SK-N-SH (cell line): ENCODE measurements at places on chromosomes 5 and 9. TPM values are rescaled to one million over a fixed set of nuclear protein-coding genes. Genes with fewer than 3 reads are reported as not detected.

GRCh38 chr5:23507278-23507685 lies at the start of gene PRDM9:
PRDM9 (plus strand) TSS chr5:23507609; CDS start chr5:23509034, 1,425 bp downstream.
- no peak within 1 kb of the TSS for H3K27ac ChIP-seq
- H3K27me3 ChIP-seq, result peaks cover 7% of the 10 kb centered on the region; the same call in 1 of the 2 replicates
- H3K4me1 ChIP-seq, result no peaks in the 10 kb centered on the region
- H3K4me3 ChIP-seq, result peak within 1 kb of the TSS; percentile 35
- peak; percentile 68 for DNase-seq

GRCh38 chr9:130578865-130579737 lies at the start of gene FUBP3:
FUBP3 (plus strand) TSS chr9:130579577; CDS start chr9:130579681, 104 bp downstream.
- H3K4me1 ChIP-seq, result 0 out of 2 replicates have a peak, but pooled peaks cover 6% of the 10 kb centered on the region
- H3K27ac ChIP-seq, result peak within 1 kb of the TSS; percentile 88
- no peaks in the 10 kb centered on the region for H3K27me3 ChIP-seq
- peaks cover 25% of the 10 kb centered on the region for H3K36me3 ChIP-seq
- DNase-seq, result peak; percentile 99
- H3K4me3 ChIP-seq, result peak within 1 kb of the TSS; percentile 97

- H3K27ac ChIP-seq, result peak overlapping the region; percentile 91
- no peaks in the 10 kb centered on the region for H3K4me1 ChIP-seq
- H3K27me3 ChIP-seq, result no peaks in the 10 kb centered on the region
- H3K36me3 ChIP-seq, result no peaks in the 10 kb centered on the region
- DNase-seq, result no peak
Measured at GRCh38 chr5:40909723-40910122, 426 bp downstream of the C7 start.

DNA sequence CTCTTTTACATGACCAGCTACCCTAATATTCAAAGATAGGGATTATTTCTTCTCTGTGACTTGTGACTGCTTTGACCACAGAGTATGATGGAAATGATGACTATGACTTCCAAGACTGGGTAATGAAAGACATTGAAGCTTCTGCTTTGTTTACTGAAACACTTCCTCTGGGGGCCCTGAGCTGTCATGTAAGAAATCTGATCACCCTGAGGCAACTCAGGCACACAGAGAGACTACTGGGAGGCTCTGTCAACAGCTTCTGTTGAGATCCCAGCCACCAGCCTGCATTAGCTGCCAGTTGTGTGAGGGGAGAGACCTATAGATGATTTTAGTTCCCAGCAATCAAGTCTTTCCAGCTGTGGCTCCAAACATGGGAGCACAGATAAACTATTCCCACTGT lies 76.5 kb downstream of the KCTD16 start:
- H3K27me3 ChIP-seq, result no peaks in the 10 kb centered on the region
- no peaks in the 10 kb centered on the region; the same call in 1 of the 2 replicates for H3K4me1 ChIP-seq
- no peak overlapping the region for H3K27ac ChIP-seq
- no peak overlapping the region for H3K4me3 ChIP-seq

DNA sequence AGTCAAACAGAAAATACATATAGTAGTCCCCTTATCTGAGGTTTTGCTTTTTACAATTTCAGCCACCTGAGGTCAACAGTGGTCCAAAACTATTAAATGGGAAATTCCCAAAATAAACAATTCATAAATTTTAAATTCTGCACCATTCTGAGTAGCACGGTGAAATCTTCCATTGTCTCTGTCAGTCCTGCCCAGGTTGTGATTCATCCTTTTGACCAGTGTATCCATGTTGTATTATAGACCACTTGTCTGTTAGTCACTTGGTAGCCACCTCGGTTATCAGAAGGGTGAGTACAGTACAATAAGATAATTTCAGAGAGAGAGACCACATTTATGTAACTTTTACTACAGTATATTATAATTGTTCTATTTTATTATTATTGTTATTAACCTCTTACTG lies 2.8 kb downstream of the CCDC152 start:
- H3K27ac ChIP-seq, result no peak overlapping the region
- no peaks in the 10 kb centered on the region for H3K4me1 ChIP-seq
- peaks cover 4% of the 10 kb centered on the region for H3K36me3 ChIP-seq
- DNase-seq, result no peak
- H3K27me3 ChIP-seq, result no peaks in the 10 kb centered on the region

- no peak overlapping the region for H3K27ac ChIP-seq
- no peaks in the 10 kb centered on the region for H3K36me3 ChIP-seq
- no peaks in the 10 kb centered on the region for H3K27me3 ChIP-seq
- H3K4me3 ChIP-seq, result no peak overlapping the region
- DNase-seq, result no peak
Measured at GRCh38 chr5:170440771-170441392, 51.7 kb upstream of the KCNMB1 start.

DNA sequence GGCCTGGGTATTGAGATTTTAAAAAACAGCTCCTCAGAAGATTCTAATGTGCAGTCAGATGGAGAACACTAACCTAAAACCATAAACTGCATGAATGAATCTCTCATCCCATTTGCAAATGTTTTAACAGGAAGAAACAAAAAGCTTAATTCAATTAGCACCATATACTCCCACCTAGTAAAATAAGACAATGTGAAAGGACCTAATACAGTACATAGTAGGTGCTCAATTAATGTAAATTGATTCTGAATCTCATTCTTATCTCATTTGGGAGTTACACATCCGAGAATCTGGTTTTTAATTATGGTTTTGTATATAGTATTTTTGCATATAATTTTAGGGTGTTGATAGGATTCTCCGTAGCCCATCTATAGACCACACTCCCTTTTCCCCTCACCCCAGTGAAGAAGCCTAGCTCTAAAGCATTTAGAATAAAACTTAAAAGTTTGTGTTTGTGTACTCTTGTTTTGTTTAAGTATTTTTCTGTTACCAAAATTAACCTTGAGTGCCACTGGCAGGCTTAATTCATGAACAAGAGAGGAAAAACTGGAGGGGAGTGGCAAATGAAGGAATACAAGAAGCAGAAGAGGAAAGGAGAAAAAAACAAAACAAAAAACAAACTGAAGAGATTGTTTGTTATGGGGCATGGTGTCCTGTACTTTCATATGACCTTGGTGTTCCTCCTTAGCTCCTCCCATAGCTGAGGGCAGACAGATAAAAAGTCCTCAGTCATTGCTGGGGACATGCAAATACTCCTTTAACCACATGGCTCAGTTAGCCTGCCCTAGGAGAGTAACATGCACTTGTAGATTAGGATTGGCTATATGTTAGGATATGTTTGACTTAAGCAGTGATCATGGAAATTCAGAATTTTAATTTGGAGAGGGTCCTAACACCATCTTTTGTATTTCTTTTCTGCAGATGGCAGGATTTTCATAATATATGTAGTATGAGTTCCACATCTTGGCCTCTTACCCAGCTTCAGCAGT lies 1.2 kb downstream of the RNF14 start:
- peak overlapping the region; percentile 81 for H3K4me3 ChIP-seq
- H3K27ac ChIP-seq, result peak overlapping the region; percentile 90
- peaks cover 9% of the 10 kb centered on the region; the same call in 1 of the 2 replicates for H3K4me1 ChIP-seq
- H3K36me3 ChIP-seq, result peaks cover 20% of the 10 kb centered on the region
- no peaks in the 10 kb centered on the region for H3K27me3 ChIP-seq
- DNase-seq, result no peak

DNA sequence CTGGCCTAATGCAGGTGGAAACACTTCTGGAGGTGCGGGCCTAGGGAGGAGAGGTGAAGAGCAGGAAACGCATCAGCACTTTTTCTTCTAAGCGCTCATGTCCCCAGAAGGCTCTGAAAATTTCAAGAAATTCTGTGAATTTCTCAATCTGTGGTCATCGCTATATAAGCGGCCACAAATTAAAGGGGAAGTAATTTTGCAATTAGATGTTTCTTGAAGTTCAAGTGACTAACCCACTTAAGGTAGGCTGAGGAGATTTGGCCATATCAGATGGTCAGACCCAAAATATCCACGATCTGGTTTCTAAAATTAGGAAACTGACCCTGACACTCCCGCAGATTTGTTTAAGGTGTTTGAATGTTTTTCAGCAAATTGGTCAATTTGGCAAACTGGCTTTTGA lies 16.6 kb upstream of the HMGCR start:
- no peaks in the 10 kb centered on the region for H3K36me3 ChIP-seq
- H3K27ac ChIP-seq, result no peak overlapping the region
- H3K27me3 ChIP-seq, result no peaks in the 10 kb centered on the region
- no peaks in the 10 kb centered on the region for H3K4me1 ChIP-seq

Gene SLC6A3
- polyA plus RNA-seq, result not detected in 2 replicates

Gene ST8SIA4
- polyA plus RNA-seq, result 0.02 TPM in 2 replicates

Gene PCDHA11
- polyA plus RNA-seq, result not detected in 2 replicates

Gene ELOVL7
- 0.05 and 0.07 TPM in 2 replicates for polyA plus RNA-seq

Gene MARCOL
- not detected in 2 replicates for polyA plus RNA-seq

Gene TRAF1
- 1.2 and 1.5 TPM in 2 replicates for polyA plus RNA-seq

Gene SHB
- polyA plus RNA-seq, result 20.5 and 26.0 TPM in 2 replicates

Gene NFX1
- 19.6 and 27.6 TPM in 2 replicates for polyA plus RNA-seq

Gene MAP1B
- polyA plus RNA-seq, result 47.5 and 48.5 TPM in 2 replicates

Gene EXOC3
- 23.0 and 25.7 TPM in 2 replicates for polyA plus RNA-seq

Gene SOX30
- 0.10 and 0.13 TPM in 2 replicates for polyA plus RNA-seq

Gene TMEM167A
- polyA plus RNA-seq, result 23.7 and 38.2 TPM in 2 replicates
